ENCODE measurements at places on chromosomes 2 and 18.

DNA sequence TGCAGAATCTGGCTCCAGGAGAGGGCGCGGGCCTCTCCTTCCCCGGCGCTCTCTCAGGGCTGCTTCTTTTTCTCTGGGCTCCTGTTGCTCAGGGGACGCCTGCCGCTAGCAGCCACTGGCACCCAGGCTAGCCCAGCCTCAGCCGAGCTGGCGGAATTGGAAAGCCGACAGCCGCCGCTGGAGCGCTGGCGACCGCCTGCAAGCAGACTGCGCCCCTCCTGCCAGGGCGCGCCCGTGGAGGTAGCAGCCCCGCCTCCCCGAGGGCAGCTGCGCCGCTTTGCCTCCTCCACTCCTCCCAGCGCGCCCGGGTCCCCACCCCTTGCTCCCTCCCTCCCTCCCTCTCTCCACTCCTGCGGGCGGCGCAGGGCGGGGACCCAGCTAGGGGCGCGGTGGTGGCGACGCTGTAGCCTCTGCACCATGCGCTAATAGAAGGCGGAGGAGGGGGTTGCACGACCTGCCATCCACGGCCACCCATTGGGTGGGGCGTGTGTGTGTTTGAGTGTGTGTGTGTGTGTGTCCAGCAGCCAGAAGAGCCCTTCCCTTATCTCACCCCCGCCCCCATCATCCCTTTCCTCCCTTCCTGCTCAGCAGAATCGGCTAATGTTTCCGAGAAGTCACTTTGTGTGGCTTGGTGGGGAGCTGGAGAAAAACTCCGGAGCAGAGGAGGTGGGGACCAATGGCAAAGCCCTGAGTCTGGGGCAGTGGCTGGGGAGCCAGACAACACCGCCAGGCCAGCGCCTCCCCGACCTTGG, at the start of gene SCN9A:
Gene SCN9A (minus strand): TSS at position 209 of the 752 bp plus-strand sequence. CDS start 64,188 bp downstream, outside the sequence.
- peak; percentile 58 for DNase-seq

- no peak for DNase-seq
These were observed 22.9 kb upstream of the MTX2 start for GRCh38 chr2:176246331-176246730.

GRCh38 chr2:104864280-104865095, 10.6 kb downstream of the POU3F3 start:
- DNase-seq, result no peak

GRCh38 chr2:133432778-133433177, 135.5 kb downstream of the NCKAP5 start:
- no peak for DNase-seq

DNA sequence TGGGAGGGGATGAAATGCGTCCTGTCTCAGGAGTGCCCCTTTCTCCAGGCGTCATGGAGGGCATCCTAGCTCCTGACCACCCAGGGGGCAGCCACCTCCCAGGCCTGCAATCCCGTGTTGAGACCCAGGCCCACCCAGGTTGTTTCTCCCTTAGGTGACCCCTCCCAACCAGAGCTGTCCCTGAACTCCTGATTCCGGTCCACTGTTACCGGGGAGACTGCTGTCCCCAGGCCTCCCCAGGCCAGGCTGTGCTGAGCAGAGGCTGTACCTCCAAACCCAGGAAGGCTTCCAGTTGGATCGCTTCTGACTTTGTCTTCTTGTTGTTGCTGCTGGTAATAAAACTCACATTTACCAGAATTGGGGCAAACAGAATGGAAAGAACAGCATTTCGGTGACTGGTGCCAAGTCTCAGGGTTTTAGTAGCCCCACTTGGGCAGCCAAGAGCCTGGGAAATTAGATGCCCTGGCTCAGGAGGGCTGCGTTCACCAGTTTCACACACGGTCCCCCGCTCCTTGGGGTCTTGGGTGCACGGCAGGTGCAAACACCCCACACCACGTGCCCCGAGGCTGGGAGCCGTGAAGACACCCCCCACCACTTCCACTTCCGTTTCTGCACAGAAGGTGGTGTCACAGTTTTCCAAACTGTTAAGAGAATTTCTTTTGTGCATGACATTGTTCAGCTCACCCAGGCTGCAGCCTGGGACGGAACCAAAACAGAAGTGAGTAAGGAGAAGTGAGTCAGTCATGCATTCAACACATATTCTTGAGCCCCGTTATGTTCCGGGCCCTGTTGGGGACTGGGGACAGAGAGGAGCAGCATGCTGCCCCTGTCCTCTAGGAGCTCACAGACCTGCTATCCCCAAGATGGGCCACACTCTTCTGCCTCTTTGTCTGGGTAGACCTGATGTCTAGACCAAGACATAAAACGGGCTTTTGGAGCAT, 29.4 kb downstream of the ITM2C start:
- DNase-seq, result no peak

GRCh38 chr2:28521663-28522062, 25.8 kb downstream of the PLB1 start:
- DNase-seq, result no peak

DNA sequence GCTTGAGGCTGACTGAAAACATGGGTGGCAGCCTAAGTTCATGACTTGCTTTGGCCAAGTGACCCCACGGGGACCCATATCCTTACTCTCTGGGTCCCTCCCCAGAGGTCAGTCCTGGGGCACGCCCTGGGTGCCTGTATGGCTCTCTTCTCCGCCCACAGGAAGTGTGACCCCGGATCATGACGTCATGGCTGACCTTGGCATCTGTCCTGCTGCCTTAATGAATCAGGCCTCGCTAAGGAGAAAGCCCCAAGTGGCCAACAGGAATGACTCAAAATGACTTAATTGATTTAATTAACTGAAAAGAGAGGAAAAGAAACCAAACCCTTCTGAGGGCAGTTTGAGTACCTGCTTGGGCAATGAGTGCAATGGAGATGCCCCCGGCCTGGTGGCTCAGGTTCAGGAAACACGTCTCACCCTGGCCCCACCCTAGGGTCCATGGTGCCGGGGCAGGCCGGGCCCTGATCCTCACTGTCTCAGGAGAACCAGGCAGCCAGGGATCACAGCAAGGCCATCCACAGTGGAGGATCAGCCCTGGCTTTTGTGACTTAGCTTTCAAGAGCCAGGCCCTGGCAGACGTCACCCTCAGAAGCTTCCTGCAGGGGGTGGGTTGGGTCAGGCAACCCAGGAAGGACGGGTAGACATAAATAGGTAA, 112.0 kb downstream of the CYP26B1 start:
- DNase-seq, result no peak

DNA sequence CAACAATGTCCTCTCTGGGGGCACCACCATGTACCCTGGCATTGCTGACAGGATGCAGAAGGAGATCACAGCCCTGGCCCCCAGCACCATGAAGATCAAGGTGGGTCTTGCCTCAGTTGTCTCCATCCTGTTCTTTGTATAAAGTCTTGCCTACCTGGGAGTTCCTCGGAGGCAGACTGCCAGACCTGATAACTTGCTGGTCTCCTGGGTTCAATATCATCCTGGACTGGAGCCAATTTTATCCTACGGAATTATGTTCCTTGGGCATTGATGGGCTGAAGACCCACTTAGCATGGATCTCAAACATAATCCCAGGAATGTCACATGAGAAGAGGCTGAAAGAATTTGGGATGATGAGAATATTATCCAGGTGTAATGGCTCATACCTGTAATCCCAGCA, 10.0 kb upstream of the DGUOK start:
- no peak for DNase-seq

DNA sequence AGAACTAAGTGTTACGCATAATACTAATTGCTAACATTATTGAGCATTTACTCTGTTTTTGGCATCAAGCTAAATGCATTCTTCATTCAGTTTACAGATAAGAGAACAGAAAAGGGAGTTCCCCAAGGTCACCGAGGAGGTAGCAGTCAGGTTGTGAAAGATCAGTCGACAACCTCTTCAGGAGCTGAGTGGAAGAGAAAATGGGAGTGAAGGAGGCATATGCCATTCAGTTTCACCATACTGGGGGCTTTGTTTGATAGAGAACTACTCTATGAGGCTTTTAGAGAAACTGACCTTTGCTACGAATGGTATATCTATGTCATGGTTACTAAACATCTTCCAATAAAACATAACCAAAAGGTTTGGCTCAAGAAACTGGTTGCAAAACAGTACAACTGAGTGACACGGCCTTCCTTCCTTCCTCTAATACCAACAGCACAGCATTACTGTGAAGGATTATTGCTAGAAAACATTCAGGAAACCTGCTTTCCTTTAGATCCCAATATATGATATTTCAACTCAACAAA, 112.1 kb downstream of the RBMS1 start:
- no peak for DNase-seq

GRCh38 chr2:41283079-41283775, 764.6 kb upstream of the PKDCC start:
- DNase-seq, result no peak

- DNase-seq, result no peak
These were observed 27.5 kb downstream of the ARL4C start for GRCh38 chr2:234469251-234469845.

- no peak for DNase-seq
These were observed 23.5 kb downstream of the ITSN2 start for GRCh38 chr2:24336811-24337210.

DNA sequence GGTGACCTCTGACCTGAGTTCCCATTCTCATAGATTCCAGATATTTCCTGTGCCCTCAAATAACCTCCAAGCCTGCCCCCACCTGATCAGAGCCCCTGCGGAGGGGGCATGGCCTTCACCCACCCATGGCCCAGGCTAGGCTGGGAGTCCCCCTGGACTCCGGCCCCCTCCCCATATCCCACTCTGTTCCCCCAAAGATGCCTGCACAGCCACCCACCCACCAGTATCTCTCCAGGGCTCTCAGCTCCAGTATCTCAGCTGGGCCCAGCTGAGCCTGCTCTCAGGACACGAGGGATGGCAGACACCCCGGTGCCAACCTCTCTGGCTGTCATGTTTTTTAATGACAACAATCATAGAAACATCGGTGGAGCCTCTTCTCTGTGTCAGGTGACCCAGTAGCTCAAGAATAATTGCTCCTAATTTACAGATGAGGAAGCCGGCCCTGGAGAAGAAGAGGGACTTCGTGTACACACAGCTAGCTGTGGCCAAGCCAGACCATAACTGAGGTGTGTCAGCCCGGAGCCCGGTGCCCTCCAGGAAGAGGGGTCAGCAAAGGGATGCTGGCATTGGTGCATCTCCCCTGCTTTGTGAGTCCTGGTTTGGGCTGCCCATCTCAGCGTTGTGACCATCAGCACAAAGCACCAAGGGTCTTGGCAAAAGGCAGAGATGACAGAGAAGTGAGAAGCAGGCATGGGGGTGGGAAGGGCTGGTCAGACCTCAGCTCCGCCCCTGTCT, 84.4 kb downstream of the SDC1 start:
- DNase-seq, result no peak

DNA sequence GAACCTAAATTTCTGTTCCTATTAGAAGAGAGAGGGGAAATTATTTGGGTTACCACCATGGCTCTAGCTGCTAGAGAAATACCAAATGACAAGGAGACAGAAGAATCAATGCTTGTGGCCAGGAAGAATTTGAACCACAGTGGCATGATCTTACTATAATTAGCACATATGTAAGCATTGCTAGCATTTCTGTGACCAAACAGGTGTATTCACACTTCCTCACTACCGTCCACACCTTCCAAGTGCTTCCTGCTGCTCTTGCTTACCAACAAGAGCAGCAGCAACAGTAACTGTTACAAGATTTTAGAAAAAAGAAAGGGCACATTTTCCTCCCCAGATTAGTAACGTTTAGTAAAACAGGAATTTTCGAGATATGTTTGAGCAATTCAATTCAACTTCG, 60.5 kb downstream of the CDH7 start:
- no peak for DNase-seq

DNA sequence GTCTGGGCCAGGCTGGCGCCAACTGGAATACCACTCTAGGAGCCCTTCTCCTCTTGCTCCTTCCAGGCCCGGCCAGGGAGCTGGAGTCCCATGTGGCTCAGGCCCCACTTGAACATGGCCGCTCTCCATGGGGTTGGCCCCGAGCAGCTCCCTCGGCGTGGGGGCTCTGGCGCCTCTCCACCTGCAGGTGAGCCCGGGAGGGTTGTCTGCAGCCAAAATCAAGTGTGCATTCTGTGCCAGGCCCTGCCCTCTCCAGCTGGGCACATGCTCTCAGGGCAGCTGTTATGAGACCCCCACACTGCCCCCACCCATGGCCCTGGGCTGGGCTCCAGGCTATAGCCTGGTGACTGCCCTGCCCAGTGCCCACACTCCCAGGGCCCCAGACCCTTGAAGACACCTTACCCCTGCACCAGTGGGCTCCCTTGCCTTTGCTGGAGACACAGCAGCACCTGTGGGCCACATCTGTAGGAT, 45.8 kb upstream of the HS6ST1 start:
- DNase-seq, result no peak

DNA sequence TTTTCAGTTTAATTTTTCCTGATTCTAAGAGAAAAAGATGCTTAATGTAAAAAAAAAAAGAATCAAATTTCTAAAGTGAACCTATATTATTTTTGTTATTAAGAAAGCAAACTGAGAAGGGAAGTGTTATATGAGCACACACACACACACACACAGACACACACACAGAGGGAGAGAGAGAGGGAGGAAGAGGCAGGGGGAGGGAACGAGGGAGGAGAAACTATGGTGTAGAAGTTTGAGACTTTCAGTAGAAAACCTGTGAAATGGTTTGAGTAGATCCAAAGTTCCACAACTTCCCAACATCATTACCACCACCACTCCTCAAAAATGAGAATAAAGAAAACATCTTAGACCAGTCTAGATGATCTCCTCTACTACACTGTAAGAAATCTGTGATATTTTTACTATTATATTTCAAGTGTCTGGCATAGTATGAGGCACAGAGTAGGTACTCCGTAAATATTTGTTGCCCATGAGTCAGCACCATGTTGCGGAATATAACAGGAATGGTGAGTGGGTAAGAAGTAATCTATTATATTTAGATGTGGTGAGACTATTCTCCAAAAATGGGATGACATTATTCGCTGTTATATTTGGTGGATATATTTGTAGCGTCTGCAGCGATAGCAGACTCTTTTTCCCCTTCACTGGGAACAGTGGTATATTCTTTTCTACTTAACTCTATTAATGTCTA, 149.4 kb upstream of the DNMT3A start:
- no peak for DNase-seq

- no peak for DNase-seq
These were observed 241.6 kb upstream of the RAB6C start for GRCh38 chr2:129737660-129738527.

DNA sequence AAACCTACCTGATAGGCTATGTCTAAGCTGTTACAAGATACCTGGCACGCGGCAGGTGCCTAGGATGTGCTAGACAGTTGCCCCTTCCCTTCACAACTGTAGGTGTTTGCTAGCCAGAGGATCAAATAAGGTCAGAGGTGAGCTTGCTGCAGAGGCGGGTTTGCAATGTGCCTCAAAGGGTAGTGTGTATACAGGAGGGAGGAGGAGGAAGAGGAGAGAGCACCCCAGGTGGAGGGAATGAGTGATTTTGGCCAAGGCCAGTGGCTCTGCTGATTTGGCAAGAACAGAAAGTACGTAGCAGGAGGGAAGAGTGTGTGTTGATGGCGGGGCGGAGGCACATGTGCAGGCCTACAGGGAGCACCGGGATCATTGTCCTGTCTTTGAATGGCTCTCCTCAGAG, 236.5 kb downstream of the HAUS1 start:
- DNase-seq, result no peak

Measured in AG09319 (cell line).